Glutamatergic neuron (in vitro differentiated cells): ENCODE measurements at places on chromosomes 3 and 15.
A peak's percentile ranks its signal among the peaks of the same experiment; 100 is the strongest.

- no peak for DNase-seq
Measured at GRCh38 chr3:72003936-72004335, 219.0 kb upstream of the PROK2 start.

DNA sequence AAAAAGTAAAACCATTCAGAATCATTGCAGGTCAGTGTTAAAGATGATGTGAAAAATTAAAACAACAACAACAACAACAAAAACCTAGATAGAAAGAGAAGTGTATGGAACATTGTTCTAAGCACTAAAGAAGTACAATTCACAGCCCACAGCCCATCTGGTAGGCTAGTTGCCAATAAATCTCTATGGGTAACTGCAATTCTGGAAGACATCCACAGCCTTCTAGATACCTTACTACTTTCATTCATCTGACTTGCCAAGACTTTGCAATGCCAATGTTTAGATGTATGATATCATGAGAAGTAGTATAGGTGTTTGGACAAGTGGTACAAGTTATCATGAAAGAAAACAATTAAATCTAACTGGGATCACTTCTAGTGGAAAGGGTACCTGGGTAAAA, 198.6 kb downstream of the VGLL3 start:
- no peak for DNase-seq

DNA sequence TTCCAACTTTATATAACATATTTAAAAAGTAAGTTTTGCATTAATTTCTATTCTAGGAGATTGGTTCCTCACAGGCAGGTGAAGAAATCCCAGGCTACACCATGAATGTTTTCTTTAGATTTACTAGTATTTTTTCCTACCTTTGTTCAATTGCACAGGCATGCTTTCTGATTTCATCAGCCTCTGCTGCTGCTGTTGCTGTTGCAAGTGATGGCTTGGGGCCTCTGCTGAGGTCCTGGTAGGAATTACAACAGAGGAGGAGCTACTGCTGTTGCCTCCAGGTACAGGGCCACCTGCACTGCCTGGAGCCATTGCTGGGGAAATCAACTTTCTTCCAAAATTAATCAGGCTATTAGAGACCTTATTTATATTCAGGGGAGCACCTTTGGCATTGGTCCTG, 353.3 kb downstream of the PLCL2 start:
- DNase-seq: no peak

- no peak for DNase-seq
Measured at GRCh38 chr3:57446318-57446841, 97.8 kb downstream of the DNAH12 start.

DNA sequence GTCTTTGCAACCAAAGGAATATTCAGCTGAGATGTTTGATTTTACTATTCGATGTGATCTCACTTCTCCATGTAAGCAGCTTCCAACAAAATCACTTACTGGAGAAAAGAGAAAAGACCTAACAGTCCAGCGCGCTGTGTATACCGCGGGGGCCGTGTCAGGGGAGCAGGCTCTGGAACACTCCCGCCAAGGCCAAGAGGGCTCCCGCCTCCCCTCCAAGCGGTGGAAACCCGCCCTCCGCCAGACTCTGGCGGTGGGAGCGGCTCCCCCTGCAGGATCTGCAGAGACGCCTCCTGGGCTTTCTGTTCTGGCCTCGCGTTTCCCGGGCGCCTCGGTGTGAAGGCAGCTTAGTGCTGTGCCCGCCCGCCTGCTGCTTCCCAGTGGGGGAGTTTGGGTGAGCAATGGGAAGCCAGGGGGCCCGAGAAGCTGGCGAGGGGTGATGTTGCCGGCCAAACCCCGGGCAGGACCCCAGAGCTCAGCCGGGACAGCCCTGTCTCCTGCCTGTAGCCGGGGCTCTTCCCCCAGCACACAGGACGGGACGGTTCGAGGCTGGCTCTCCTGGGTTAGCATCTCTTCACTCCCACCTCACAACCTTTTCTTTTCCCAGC, 36.3 kb downstream of the CHST14 start:
- peak; percentile 89 for DNase-seq

DNA sequence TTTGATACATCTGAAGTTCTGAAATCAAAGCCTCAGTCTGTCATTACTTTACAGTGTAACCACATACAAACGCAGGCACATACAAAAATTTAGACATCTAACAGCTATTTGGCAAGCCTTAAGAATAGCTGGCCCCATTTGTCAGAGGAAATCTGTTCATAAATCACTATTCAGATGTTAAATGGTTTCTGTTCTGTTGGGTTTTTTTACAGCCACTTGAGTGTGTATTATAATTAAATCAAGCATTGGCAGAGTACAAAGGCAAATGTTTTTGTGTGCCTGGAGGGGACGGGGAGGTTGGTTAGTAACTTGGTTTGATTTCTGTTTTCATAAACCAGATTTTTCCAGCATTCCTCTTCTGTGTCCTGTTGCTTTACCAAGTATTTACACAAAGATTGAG, 24.1 kb downstream of the PIGB start:
- no peak for DNase-seq

GRCh38 chr3:190673148-190673547, 159.3 kb downstream of the IL1RAP start:
- no peak for DNase-seq

DNA sequence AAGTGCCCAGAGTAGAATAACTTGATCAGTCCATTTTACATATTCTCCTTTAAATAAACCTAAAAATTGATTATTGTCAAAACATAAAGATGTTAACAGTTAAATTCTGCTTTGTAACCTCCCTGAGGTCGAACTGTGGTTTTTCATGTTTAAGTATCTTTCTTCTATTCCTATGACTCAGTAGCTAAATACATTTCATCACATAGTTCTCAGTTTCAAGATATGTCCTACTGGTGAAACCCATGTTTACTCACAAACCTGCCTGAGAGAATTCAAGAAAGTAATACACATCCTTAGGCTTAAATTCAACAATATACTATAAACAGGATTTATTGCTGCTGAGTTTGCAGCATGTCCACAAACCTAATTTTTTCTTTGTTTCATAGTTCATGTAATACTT, 692.9 kb downstream of the ZPLD1 start:
- DNase-seq: no peak

DNA sequence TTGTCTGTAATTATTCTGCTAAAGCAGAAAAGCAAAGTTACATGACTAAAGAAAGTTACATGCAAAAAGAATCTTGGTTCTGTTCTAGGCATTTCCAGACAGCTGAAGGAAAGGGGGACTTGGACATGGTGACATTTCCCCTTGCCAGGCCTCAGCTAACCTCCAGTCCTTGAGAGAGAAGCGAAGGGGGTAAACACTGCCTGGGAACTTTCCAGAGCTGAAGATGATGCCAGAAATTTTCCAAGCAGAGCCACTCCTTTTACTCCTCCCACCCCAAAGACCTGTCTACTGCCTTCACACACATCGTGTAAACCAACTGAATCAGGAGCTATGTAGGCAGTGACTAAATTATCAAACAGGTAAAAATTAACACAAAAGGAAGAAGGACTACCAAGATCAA, 5.4 kb downstream of the MEX3B start:
- no peak for DNase-seq

DNA sequence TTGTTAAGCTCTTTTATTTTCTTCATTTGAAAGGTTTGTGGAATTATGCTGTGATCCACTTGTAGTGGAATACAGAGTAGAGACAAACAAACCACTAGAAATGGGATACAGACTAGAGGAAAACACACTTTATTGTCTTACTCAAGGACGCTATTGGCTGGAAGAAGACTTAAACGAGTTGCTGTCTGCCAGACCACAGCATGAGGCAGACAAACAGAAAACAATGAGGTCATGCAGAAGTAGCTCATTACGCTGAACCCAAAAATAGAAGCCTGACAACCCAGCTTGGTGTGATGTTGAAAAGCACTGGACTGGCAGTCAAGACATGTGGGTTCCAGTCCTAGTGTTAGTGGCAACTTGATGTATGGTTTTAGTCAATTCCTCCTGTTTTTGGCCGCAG, 62.4 kb upstream of the P3H2 start:
- no peak for DNase-seq

DNA sequence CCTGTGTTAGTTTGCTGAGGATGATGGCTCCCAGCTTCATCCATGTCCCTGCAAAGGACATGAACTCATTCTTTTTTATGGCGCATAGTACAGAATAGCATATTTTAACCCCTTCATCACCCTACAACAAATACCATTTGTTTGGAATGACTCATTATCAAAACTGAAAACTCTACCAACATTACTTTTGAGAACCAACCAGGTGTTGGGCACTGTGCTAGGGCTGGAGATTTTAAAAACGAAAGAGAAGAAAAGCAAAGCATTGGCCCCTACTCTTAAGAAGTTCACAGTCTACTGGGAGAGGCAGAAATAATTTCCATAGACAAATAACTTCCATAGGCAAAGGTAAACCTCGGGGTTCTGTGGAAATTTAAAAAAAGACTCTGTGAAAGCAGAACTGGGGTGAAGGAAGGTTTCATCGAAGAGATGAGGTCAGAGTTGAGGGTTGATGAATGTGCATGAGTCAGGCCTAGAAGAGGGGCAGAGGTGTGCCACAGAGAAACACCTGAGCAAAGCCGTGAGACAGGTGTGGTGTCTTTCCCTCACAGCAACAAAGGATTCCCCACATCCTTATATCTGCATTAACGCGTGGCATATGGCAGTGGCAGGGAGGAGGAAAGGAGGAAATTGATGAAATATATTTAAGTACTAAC, 51.0 kb downstream of the MCF2L2 start:
- DNase-seq: no peak

GRCh38 chr15:92480361-92480760, 86.7 kb downstream of the ST8SIA2 start:
- DNase-seq: no peak

DNA sequence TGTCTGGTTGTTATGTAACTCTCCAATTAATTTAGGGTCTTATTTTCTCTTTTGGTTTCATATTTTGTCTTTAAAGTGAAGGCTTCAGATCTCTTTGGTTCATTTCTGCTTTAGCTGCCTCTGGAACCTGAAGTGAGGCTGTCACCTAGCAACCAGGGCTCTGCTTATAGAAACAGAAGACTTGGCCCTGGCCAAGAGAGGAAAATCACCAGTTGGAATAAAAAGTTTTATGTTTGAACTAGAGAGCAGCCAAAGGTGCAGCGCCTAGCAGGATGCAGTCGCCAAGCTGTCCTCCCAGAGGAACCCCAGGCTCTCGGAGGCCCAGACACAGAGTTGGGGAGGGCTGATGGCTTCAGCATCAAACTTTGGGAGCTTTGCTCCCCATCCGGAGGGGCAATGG, 41.1 kb downstream of the LYZL4 start:
- DNase-seq: no peak

GRCh38 chr3:175266478-175266877, 407.3 kb downstream of the NAALADL2 start:
- DNase-seq: no peak

DNA sequence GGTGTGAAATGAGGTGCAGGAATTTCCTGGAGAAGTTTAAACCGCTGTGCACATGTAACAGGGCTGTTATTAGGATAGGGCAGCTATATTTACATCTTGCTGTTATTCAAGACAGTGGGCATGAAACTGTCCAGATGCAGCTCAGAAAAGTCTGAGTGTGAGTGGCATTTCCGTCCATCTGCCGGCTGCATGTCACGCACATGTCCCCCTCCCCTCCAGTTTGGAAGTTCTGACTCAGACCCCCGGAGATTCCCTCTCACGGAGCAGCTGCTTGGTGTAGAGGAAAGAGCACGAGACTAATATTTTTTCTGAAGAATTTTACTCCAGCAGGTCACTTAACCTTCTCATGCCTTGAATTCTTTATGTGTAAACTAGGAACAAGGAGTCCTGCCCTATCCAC, 69.8 kb downstream of the FEM1B start:
- DNase-seq: no peak

DNA sequence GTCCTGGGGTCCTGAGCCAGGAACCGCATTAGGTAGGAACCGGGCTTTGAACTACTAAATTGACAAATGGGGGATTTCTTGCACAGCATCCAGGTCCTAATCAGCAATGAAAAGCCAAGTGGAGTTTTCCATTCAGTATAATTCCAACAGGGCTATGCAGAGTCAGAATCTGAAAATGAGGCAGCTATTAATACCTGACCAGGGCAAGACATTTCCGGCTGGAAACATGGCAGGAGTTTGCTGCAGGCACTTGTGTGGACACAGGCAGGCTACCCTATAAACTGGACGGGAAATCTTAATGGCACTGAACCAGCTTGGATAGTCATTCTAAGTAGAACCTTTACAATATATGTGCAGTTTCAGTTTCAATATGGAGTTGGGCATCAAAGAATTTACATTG, 553.1 kb downstream of the FGF12 start:
- DNase-seq: no peak

- DNase-seq: no peak
Measured at GRCh38 chr15:27454281-27455075, 483.5 kb downstream of the GABRG3 start.

DNA sequence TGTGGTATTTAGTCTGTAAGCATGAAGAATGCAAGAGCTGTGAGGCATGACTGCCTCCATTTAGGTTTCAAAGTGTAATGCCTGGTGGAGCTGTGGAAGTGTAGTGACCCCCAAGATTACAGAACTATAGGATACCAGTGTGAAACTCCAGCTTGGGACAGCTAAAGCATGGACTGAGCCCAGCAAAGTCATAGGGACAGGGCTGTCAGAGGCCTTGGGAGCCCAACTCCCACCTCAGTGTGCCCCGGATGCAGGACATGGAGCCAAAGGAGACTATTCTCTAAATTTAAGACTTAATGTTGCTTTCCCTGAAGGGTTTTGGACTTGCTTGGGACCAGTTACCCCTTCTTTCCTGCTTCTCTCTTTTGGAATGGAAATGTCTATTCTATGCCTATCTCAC, 10.8 kb downstream of the GPR15 start:
- no peak for DNase-seq

- DNase-seq: no peak
Measured at GRCh38 chr15:42329992-42330391, 29.3 kb upstream of the CAPN3 start.

GRCh38 chr3:67894510-67894909, 240.1 kb upstream of the SUCLG2 start:
- DNase-seq: no peak

DNA sequence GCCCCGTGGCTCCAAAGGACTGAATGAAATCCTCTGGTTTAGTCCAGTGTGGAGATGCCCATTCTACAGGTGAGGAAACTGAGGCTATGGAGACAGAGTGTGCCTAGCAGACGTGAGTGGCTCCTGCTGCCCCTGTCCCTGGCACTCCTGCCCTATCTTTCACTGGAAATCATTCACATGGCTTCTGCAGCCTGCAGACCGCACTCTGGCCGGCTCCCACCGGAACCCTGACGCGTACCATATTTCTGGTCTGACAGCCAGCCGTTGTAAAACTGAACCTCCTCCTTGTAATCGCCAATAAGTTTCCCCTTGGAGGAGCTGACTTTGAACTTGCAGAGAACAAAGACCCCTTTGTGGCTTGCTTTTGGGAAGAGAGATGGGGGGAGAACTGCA, 136.5 kb downstream of the CHSY1 start:
- no peak for DNase-seq

DNA sequence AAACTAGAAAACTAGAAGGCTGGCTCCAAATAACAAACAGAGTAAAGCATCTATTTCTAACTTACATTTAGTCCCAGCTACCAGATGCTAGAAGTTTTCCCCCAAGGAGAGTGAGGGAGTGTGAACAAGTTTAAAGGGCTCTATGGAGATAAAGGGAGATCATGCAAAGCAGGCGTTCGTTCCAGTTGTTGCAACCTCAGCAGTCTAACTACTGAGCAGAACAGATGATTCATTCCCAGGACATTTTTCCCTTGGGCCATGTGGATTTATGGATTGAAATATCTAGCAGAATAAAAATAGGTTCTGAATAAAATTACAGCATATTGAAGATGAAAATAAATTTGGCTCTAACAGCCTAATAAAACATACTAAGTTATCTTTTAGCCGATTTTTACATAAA, 154.8 kb upstream of the TTC14 start:
- DNase-seq: no peak

GRCh38 chr15:92061511-92062195, 208.1 kb downstream of the SLCO3A1 start:
- no peak for DNase-seq
